ENCODE measurements at places on chromosomes 7 and 10. TPM values are rescaled to one million over a fixed set of nuclear protein-coding genes. Genes with fewer than 3 reads are reported as not detected.

Gene AASS
- 10.7 TPM for total RNA-seq

Gene HKDC1
- total RNA-seq, result 0.30 TPM

Gene ZNF485
- total RNA-seq, result 8.8 TPM

Gene IFIT1B
- not detected for total RNA-seq

Gene LRRC4
- not detected for total RNA-seq

Gene CTAGE4
- 0.17 TPM for total RNA-seq

Gene LRIT1
- not detected for total RNA-seq

Gene EXOC6
- 32.2 TPM for total RNA-seq

DNA sequence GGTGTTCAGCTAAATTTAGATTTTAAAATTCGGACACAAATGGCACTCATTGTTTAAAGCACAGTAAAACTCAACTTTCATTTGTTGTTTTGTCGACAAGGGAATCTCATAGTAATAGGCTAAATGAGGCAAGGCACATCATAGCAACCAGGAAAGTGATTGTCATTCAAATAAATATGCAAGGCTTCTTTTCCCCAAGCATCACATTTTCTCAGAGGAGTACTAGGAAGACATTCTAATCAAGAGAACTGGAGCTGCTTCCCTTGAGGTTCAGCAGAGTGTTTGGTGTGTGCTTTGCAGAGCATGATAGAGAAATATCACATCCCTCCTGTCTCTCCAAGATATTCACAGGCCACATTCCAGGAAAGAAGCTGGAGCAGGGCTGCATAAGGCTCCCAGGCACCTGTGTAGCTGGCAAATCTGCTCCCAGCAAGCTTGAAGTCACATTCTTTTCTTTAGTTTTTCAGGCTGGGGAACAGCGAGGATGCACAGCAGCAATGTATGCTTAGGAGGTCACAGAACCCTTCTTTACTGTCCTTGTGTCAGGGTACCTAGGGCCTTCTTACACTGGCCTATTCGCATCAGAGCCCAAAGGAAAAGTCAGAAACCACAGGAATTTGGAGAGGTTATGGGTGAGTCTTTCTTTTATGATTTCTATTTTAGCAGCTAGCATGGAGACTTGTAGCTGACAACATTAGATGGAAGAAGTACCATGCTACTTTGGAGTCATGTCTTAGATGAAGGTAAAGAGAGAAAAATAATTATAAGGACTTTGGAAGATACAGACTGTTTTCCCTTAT is 95.9 kb upstream of the HDAC9 start:
- DNase-seq, result peak; percentile 15

Data from HT1080 (cell line).